ENCODE measurements at places on chromosomes 2 and 18. TPM values are rescaled to one million over a fixed set of nuclear protein-coding genes. Genes with fewer than 3 reads are reported as not detected.

Gene CASP10
- total RNA-seq, result 21.8 TPM

Gene IL36B
- total RNA-seq, result not detected

Gene BUB1
- total RNA-seq, result 12.2 TPM

Gene DLGAP1
- 0.09 TPM for total RNA-seq

Gene FABP1
- not detected for total RNA-seq

Gene LYG2
- total RNA-seq, result not detected

Gene PMS1
- 26.4 TPM for total RNA-seq

Gene SLC40A1
- 11.5 TPM for total RNA-seq

Gene TXNL4A
- total RNA-seq, result 79.0 TPM

Gene ZNF892
- 7.2 TPM for total RNA-seq

Gene PROM2
- total RNA-seq, result 0.19 TPM

Gene SRD5A2
- not detected for total RNA-seq

Gene ACVR1C
- total RNA-seq, result not detected

Gene NOL4
- under 0.01 TPM for total RNA-seq
